Mucosa of gallbladder (tissue), 1 donor: ENCODE measurements at places on chromosomes 5 and 9. TPM values are rescaled to one million over a fixed set of nuclear protein-coding genes. Genes with fewer than 3 reads are reported as not detected.

- DNase-seq, result no peak
Measured at GRCh38 chr9:36847781-36848673, 186.0 kb downstream of the PAX5 start.

DNA sequence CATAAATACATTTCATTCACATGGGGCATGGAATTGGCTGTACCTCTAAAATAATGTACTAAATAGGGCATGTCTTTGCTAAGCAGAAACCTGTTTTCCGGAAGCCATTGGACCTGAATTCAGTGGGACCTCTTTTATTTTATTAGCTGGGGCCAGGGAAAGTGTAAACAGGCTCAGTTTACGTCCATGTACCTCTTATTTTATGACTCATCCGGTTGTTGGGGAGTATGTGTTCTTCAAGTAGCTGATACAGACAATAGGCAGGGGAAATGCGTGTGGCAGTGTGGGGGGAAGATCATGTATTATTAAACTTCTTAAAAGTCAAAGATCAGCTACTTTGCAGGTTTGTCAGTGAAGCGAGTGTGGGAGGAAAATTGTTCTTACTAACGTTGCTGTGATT, 1.4 kb upstream of the GDNF start:
- DNase-seq, result no peak

The PCDHB14 gene
- 9.4 TPM for total RNA-seq

The FREM1 gene
- total RNA-seq, result 8.2 TPM

The PCDHGC5 gene
- 2.0 TPM for total RNA-seq
